ENCODE measurements at places on chromosomes 16 and 17.

DNA sequence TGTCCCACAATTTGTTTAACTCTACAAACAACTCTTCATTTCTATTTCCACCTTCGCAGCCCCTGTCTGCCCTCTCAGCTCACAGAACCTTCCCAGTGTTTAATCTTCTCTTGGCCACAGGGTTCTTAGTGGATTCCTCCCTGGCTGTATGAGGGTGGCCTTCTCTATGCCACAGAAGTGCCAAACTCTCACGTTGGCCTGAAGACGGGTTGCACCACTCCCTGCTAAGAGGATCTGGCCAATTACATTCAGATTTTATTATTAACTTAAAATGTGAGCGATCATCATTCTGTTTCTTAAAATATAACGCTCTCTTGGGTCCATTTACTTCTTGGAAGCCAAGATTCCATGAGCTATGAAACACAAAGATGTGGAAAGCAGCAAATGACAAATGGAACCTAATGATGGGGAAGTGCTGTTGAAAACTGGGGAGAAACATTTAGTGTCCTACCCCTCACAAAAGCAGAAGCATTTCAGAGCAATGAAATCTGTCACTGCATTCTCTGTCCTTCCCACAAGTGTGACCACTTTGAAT is 91.3 kb upstream of the NOG start:
- DNase-seq, result no peak

DNA sequence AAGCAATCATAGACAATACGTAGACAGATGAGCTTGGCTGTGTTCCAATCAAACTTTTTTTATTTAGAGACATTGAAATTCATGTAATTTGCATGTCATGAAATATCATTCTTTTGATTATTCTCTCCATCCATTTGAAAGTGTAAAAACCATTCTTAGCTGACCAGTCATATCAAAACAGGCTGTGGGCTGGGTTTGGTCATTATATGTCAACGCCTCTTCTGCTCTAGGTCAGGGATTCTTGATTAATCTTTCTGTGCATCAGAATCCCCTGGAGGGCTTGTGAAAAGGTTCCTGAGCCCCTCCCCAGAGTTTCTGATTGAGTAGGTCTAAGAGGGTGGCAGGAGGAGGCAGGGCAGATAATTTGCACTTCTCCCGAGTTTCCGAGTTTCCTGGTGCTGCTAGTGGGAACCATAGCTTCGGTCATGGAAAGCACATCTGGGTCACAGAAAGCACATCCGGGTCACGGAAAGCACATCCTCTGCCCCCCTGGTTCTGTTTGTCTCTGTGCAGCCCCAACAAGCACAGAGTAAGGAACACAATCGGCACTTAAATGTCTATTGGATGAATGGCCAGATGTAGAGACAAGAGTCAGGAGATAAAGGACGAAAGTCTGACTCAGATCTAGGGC is 16.4 kb downstream of the PIMREG start:
- DNase-seq, result no peak

- no peak for DNase-seq
Observed at GRCh38 chr17:2369551-2370210, 31.2 kb downstream of the MNT start.

DNA sequence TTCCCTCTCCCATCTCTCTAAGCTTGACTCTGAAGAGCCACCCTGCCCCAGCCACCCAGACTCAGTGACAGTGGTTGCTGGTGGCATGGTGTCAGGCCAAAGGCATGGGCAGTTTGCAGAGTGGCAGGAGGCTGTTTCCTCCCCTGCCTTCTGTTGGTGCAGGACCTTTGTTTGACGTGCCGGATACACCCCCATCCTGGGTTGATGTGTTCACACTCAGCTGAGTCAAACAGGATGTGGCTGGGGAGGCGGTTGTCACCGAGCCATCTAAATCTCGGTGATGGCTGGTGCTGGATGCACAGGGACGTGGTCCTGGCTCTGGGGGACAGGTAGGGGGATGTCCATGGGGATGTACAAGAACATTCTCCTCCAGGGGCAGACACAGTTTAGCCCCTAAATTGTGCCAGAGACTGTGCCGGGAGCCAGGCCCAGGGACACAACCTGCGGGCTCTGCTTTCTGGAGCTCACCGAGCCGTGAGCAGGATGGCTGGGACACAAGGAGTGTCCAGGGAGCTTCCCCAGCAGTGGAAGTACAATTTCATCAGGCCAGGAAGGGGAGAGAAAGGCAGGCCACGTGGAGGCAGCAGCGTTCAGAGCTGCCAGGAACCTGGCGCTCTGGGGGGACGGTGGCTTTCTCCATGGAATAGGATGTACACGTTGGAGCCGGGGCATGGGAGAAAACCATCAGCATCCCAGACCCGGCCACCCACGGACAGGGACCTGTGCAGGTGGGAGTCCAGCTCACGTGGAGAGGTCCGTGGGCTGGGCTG is 264.2 kb downstream of the SEC14L1 start:
- DNase-seq, result peak; percentile 84

DNA sequence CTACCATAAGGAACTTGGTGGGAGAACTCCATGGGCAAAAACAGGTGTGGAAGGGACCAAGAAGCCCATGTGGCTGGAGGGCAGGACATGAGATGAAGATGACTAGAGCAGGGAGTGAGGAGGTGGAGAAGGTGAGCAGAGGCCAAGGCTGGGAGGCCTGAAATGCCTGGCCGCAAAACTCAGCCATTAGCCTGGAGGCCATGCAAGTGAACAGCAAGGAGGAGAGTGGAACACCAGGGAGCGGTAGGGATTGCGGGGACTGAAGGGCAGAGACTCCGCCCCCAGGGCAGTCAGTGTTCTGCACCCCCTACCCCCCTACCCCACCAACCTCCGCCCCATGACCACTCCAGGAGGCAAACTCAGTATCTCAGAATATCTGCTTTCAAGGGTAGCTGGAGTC is 17.0 kb downstream of the BCL7C start:
- no peak for DNase-seq

- no peak for DNase-seq
Observed at GRCh38 chr17:62674363-62674739, 46.9 kb downstream of the MRC2 start.

- no peak for DNase-seq
Observed at GRCh38 chr17:62388856-62389255, 8.5 kb downstream of the EFCAB3 start.

DNA sequence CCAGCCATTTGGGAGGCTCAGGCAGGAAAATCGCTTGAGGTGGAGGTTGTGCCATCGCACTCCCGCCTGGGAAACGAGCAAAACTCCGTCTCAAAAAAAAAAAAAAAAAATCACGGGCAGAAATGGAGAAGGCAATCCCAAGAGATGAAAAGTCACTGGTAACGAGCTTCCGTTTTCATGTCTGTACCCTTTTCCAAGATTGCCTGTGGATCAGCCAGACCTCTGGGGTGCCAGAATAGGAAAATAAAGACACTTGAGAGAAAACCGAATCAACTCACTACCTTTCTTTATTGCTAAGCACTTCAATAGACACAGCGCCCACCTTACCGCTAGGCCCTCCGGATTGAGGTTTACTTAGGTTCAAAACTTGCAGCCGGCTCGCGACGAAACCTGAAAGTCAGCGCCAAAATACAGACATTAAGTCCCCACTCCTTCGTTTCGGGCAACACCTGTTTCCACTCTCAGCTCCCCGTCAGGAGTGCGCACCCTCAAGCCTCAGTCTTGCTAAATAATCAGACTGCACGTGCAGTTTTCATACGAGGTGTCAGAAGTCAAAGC is 970 bp upstream of the TRAF7 start:
- no peak for DNase-seq

DNA sequence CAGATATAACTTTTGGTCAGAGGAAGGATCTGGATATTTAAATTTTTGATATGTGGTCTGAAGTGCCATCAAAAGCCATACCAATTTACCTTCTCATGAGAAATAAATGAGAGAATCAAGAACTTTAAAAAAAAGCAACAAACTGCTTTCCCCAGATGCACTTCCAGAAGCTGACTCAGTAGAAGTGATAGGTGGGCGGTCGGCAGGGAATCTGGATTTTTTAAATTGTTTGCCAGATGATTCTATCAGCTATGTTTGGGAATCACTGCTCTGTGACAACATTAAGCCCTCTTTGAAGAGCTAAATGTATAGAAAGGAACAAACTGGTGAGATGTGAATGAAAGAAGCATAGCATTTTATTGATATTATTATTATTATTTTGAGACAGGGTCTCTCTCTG is 19.2 kb downstream of the CDH3 start:
- DNase-seq, result no peak

DNA sequence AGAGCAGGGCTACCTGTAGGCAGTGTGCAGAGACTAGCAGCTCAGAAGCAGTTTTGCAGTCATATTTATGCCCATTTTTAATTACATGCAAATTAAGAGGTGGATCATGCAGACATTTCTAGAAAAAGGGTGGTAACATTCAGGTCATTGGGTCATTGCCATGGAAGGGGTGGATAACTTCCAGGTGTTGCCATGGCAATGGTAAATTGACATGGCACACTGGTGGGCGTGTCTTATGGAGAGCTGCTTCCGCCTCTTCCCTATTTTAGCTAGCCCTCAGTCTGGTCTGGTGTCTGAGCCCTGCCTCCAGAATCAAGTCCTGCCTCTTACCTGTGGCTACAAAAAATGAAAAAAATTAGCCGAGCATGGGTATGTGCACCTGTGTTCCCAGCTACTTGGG is 2.8 kb upstream of the DNAI2 start:
- no peak for DNase-seq

DNA sequence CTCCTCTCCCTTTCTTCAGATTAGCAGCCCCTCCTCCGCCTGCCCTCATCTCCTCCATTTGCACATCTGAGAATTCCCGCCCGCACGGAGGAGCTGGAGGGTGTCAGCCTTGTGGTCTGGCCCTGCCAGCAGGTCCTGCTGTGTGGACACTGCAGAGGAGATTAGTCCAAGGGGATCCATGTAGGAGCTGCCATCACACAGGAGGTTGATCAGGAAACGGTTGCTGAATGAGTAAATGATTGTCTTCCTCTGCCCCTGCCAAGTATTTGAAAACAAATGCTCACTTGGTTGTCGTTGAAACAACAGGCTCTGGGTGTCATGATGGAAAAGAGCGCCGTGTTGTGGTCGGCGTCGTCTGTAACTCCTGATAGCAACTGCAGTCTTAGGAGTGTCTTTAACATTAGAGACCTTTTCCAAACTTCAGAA is 63.8 kb upstream of the CHMP6 start:
- DNase-seq, result no peak

DNA sequence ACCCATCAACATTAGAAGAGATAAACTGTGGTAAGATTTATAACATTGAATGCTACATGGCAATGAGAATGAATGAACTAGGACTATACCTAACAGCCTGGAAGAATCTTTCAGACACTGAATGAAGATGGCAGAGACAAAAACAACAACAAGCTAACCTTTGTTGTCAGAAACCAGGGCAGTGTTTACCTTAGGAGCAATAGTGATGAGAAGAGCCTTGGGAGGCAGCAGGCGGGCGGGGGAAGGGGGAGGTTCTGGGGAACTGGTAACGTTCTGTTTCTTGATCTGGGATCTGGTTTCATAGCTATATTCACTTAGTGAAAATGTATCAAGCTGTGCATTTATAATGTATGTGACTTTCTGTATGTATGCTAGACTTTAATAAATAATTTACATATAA is 139.0 kb upstream of the TNRC6C start:
- DNase-seq, result no peak

- DNase-seq, result no peak
Observed at GRCh38 chr16:57253466-57253865, 8.4 kb downstream of the ARL2BP start.

GRCh38 chr17:35041390-35041789 is 22.1 kb downstream of the RFFL start:
- DNase-seq, result no peak

DNA sequence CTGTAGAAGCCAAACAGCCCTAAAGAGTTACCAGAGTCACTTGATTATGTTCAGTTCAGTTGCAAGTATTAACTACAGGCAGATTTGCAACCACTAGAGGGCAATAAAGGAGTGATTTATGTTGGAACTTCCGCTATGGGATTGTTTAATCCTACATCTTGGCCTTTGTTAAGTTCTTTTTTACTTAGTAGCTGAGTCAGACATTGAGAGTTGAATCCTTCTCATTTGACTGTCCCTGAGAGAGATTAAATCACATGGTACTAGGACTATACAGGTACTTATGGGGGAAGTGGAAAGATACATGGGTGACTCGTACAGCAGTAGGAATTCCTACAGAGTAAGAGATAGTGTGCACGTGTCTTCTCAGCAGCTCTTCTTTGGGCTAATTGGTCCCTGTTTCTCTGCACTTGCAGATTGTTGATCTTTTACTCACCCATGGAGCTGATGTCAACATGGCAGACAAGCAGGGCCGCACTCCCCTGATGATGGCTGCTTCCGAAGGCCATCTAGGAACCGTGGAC is 40.3 kb downstream of the CYB561 start:
- DNase-seq, result no peak

DNA sequence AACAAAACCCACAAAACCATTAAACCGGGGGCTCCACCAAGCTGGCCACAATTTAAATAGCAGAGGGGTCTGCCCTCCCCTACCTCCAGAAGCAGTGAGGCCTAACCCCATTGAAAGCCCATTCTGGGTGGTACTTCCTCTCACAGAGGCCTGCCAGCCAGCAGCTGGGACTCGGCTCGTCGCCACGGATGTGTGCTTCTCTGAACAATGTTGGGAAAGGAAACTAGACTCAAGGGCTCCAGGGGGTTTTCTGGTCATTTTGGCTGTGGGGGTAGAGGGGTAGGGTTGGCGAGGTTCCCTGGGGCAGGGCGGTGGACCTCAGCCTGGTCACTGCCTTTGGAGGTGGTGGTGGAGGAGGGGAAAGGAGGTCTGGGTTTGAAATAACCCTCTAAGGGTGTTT is 4.7 kb upstream of the PLCG2 start:
- no peak for DNase-seq

GRCh38 chr17:31745964-31746600 is 113.0 kb downstream of the COPRS start:
- no peak for DNase-seq

- DNase-seq, result no peak
Observed at GRCh38 chr16:81646561-81646960, 132.5 kb upstream of the PLCG2 start.

DNA sequence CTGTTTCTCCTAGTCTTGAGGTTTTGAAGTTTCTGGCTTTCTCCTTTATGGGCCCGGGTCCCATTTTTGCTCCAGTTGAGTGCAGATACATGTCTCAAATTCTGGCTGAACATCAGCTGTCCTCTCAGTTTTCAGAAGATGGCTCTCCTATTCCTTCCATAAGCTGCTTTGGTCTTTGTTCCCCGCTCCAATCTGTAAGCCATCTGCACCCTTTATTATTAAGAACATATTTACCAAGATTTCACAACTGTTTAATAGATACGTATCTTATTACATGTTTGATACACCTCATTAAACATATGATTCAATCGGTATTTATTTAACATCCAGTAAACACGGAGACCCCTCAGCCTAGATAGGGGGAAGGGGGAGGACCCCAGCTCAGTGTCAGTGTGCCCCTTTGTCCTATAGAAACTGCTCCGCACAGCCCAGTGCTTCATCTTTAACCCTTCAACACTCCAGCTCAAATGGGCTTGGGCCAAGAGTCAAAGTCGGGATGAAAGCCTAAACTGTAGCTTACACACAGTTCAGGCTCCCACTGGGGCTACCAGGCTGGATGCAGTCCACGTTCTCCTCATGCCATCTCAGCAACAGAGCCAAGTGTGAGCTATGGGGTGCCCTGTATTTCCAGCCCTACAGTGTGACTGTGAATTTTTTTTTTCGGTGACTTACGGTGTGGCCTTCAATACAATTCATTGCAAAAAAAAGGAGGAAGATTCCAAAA is 166.0 kb upstream of the ZFHX3 start:
- DNase-seq, result no peak
